Transverse colon (tissue), 4 donors: ENCODE measurements at places on chromosomes 7 and 10.

GRCh38 chr7:83996879-83997278 lies 197.7 kb downstream of the SEMA3A start:
- DNase-seq: no peak

GRCh38 chr10:34081948-34082347 lies 733.1 kb downstream of the PARD3 start:
- no peak for DNase-seq

- DNase-seq: no peak
Measured at GRCh38 chr10:127916826-127917225, 9.9 kb downstream of the PTPRE start.

DNA sequence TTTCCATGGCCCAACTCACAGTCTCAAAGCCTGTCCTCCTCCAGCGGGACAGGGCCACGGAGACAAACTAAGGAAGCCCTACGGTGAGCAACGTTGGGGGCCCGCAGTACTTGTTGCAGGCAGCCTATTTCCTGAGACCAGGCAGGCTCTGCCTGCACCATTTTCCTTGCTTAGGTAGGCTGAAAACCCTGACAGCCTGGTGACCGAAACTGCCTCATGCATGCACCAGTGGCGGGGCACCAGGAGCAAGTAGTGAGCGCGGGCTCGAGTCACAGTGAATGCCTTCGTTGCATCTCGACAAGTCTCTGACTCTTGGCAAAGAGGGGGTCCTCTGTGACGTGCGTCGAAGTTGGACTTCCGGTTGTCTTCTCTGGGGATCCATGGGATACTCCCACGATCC lies 23.3 kb upstream of the ZNF273 start:
- DNase-seq: no peak

- no peak for DNase-seq
Measured at GRCh38 chr10:2279711-2280110, 542.4 kb upstream of the ADARB2 start.

DNA sequence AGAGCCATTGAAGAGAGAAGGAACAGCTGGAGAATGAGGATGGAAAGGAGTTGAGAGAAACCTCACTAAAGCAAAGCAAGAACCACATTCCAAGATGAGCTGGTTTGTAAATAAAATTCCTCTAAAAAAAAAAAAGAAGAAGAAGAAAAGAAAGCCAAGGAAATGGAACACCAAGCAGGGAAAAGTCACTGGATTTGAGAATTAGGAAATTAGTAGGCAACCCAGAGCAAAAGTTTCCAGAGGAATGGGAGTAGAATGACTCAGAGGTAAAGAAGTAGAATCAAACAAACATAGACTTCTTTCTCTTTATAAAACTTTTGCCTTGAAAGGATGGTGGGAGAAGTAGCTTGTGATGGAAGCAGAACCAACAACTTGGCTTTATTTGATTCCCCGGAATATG lies 3.9 kb downstream of the CH25H start:
- no peak for DNase-seq

DNA sequence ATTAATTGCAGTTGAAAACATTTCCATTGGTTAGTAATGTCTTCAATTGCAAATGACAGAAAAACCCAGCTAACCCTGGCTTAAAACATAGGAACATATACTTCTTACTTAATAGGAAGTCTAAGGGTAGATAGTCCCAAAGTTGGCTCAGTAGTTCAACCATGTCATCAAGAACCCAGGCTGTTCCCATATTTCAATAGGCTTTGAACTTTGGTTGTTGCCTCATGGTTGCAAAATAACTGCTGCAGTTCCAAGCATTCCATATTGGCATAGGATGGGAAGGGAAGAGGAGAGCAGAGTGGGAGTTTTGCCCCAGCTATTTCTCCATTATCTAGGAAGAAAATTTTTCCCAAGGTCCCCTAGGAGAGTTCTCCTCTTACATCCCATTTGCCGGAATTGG lies 81.4 kb upstream of the EEPD1 start:
- no peak for DNase-seq

GRCh38 chr10:127040756-127041155 lies 135.5 kb downstream of the DOCK1 start:
- no peak for DNase-seq

DNA sequence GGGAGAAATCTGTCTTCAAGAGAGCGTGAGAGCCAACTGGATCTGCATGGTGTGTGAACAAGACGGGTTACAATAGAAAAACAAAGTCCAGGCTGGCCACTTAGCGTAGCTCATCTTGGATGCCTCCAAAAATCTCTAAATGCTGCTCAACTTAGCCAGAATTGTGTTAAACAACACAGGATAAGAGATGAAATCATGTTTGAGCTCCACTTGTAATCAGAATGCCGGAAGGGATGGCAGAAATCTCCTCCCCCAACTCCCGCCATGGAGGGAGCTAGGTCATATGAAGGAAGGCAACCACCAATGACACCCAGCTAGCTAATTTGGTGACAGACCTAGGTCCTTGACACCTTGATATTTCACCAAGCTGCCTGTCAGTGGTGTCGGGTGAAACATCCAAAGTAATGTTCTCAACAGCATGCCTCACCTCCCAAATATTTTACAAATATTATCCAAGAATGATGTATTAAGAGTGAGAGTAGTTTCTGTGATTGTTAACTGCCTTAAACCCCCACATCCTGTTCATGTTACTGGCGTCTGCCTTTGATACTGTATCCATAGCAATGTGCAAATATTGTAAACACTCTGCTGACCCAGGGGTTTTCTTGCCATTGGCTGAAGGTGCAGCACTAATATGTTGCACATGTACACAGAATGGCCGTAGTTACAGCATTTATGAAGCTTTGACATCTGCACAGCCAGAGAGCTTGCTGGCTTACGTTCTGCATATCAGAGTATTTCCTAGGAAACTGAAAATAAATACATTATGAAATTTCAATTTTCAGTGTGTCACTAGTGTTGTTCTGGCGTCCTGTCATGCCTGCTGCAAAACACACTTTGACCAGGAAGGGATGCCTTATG lies 25.8 kb downstream of the TMEM254 start:
- no peak for DNase-seq
